Bone marrow (tissue), 2 donors: ENCODE measurements at places on chromosomes 6 and 20.

- no peak for DNase-seq
Measured at GRCh38 chr6:30102414-30102969, 10.4 kb downstream of the TRIM31 start.

GRCh38 chr6:27242589-27243265 lies 4.8 kb upstream of the PRSS16 start:
- DNase-seq, result no peak

- peak; percentile 60 for DNase-seq
Measured at GRCh38 chr6:105900125-105900937, 185.8 kb upstream of the PRDM1 start.

DNA sequence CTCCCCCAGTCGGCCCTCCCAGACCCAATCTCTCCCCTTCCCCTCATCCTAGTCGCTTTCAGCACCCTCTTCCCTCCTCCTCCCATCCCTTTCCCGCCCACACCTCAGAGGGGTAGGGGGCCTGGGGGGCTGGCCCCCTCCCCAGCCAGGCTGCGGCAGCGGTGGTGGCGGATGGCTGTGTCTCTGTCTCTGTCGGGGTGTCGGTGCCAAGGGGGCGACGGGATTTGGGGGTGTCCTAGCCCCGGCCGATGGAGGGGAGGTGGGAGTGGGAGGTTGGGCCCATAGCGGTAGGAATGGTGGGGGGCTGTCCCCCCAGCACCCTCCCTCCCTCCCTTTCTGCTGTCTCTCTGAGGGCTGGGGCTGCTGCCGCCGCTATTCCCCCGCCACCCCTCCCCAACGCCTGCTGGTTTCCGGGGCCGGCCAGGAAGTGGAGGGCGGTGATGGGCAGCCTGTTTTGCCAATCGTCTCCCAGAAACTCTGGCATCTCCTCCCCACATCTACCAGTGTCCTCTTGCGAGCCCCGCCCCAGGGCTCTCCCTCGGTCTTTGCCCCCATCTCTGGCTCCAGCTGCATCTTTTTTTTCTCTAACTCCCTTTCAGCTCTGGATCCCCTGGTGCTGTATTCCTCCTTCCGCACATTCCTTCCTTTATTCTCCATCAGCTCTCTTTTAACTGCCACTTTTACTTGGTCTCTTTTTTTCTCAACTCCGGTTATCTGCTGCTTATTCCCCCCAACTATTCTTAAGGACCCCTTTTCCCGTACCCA lies at the start of gene AGPAT1:
AGPAT1 (minus strand) TSS at position 374 of the 765 bp plus-strand sequence. CDS start 4,588 bp downstream, outside the sequence.
- DNase-seq, result peak; percentile 77

DNA sequence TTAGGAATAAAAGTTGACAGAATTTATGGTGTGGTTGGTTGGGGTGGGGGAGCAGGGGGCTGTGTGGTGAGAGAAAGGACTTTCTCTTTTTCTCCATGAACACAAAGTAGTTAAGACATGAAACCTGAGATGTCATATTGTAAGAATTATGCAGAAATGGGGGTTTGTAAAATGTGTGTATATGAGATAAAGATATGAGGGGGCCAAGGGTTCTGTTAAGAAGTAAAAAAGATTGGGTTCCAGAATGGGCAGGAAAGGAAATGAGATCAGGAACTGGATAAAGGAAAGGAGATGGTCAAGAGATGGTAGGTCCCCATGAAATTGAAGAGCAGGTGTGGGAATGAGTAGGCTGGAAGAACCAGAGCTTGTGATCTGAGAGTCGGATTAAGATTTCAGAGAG lies 9.7 kb downstream of the RNF146 start:
- DNase-seq, result no peak

GRCh38 chr6:97240222-97240621 lies 42.8 kb downstream of the MMS22L start:
- no peak for DNase-seq

DNA sequence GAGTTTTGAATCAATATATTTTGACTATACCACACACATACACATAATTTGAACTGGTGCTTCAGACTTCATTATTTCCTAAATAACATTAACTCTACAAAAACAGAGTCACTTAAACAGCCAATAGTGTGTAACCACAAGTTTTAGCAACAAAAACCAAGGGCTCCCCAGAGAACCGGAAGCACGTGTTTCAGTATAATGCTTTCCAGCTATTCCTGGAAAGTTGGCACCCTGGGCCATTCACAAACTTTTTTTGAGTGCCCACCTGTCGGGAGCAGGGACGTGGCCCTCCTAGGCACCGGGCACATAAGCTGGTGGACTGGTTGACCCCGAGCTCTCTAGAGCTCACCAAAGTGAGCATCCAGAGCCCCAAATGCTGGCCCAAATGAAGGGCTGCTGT lies 1.9 kb upstream of the SLC35D3 start:
- DNase-seq, result no peak

GRCh38 chr6:55016261-55016660 lies 158.1 kb upstream of the HCRTR2 start:
- DNase-seq, result no peak

DNA sequence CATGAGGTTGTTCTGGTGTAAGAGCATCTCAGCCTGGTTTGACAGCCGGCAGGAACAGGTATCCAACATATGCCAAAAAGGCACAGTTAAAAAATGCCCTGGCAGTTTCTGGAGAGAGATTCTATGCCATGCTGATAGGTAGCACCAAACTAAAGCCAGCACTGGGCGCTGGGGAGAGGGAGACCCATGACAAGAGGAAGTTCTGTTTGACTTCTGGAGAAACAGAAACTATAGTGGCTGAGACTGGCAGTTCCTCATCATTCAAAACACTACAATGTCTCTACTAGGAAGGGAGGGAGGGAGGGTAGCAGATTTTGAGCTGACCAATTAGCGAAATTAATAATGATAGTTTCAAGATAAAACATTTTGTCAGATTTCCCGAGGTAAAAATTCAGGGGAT lies 174.1 kb downstream of the ADAT2 start:
- DNase-seq, result peak; percentile 3

DNA sequence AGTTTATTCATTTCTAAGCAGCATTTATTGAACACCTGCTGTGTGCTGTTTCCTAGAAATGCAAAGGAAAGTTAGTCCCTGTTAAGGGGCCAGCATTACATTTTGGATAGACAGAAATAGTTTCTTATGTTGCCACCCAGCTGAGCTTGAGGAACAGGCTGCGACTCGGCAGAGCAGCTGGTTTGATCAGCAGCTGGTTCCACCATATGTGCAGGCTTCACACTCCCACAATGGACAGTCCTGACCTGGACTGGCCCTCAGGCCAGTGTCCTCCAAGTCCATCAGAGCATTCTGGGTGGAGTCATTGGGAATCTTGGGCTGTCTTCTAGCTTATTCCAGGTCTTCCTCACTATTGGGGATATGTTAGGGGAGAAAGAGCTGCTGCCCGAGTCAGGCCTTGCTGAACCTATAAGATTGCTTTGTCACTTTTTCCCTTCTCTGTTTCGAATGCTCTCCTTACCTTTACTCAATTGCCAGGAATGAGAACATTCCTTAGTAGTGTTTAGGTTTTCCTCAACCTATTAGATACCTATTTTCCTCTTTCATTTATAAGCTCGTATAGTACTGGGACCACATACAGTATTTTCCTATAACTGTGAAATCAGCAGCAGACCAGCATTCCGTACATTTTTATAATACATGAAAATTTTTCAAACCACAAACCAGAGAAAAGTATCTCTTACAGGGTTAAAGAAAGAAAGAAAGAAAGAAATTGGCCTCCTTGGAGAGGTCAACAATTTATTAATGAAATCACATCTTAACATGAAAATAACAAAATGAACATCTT lies 203.0 kb downstream of the FARS2 start:
- no peak for DNase-seq

- DNase-seq, result no peak
Measured at GRCh38 chr20:13672690-13673089, 34.0 kb upstream of the TASP1 start.

- no peak for DNase-seq
Measured at GRCh38 chr6:166603043-166603690, 16.7 kb upstream of the RAMACL start.

DNA sequence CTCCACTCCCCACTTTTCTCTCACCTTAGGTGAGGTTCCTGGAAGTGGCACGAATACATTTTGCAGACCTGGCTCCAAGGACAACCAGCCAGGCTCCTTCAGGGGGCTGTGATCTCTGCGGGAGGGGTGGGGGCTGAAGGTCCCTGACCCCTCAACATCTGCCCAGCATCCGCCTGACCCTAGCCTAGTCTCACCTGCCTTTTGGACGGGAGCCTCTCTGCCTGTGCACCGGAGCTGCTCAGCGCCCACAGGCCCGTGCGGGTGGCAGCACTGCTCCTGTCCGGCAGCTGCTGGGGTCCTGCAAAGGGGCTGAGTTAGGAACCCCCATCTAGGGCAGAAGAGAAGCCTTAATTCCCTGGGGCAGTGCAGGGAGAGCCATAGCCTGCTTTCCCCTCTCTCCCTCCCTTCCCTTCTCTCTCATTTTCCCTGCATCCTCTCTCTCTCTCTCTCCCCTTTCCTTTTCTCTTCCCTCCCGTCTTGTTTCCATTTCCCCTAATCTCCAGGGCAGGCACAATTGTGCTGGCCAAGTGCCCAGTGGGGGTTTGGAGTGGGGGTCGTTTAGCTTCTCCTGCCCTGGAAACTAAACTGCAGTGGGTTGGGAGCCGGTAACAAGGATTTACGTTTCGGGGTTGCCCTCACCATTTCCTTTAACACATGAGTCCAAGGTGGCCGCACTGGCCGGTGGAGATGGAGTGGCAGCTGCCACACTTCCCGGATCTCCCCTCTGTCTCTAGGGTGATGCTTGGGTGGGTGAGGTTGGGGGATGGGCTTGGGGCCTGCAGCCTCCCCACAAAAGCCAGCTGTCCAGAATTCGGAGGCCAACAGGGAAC lies 54.1 kb downstream of the CTCFL start:
- DNase-seq, result no peak

GRCh38 chr6:32082935-32083334 lies 26.2 kb downstream of the TNXB start:
- DNase-seq, result no peak

DNA sequence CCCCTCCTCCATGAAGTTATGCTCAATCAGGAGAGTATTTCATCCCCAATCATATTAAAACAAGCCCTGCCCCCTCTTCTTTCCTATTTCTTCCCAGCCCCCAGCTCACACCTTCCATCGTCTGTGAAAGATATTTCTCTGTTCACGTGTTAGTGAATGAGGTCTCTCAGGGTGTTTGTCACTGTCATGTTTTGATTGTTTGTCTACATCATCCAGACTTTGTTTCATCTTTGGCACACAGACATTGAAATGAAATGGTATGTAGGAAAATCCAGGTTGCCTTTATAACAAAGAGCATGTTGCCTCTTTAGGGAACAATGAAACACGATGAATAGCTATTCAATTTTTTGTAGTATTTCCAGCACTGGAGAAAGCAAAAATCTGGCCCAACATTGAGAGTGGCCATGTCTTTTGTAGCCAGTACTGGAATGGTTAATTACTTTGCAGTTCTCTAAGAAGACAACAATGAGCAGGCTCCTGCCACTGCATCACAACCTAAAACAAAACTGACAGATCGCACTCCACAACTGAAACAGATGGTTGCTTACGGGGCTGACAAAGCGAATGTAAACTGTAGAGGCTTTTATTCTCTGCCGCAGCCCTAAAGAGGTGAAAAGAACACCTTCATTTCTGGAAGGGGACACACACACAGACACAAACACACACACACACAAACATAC lies 543.6 kb upstream of the CITED2 start:
- DNase-seq, result no peak

DNA sequence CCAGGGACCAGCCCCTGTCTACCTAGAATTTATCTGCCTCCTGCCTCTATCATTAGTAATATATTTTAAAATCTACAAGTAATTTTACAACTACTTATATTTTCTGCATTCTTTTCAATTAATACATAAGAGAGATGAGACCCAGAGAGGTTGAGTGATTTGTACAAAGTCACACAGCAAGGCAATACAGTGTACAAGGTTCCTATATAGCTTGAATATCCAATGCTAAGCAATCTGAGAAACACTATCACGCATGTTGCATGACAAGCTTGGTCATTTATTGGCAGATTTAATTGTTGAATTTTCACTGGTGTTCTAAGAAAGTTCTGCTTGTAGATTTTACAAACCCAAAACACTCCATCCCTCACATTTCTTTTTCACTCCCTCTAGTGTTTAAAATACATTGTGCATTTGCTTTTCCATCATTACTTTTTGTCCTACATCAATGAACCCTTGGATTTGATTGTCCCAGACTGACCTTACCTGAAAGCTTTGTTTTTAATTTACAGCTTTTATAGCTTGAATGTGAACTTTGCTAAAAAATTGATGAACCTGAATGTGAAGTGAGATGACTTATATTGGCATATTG lies 520.9 kb upstream of the CITED2 start:
- no peak for DNase-seq
